HepG2 (cell line): ENCODE measurements at places on chromosomes 1 and 21. TPM values are rescaled to one million over a fixed set of nuclear protein-coding genes. Genes with fewer than 3 reads are reported as not detected.

DNA sequence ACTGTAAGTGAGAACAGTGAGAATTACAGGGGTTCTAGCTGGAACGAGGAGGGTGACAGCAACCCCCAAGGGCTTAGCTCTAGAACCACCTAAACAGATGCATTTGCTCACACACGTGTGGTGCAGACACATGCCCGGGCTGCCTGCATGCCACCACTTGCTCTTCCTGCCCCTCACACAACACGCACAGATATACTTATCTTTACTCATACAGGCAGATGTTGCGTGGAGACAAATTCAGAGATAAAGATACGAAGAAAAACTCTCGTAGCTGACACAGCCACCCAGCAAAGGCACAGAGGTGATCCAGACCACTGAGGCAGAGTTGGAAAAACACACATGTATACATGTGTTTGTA, 13.5 kb downstream of the VANGL1 start:
- DNase-seq: no peak

TEX35 gene
- polyA plus RNA-seq: not detected in 2 replicates

BACE2 gene
- polyA plus RNA-seq: 0.11 and 0.20 TPM in 2 replicates

OR6K3 gene
- polyA plus RNA-seq: not detected in 2 replicates

THEM5 gene
- not detected in 2 replicates for polyA plus RNA-seq

- DNase-seq: no peak
Observed at GRCh38 chr1:34360574-34360973, 183.9 kb downstream of the C1orf94 start.

GIPC2 gene
- 5.1 and 6.1 TPM in 2 replicates for polyA plus RNA-seq

- DNase-seq: no peak
Observed at GRCh38 chr1:41218152-41218551, 24.0 kb downstream of the SCMH1 start.

- DNase-seq: no peak
Observed at GRCh38 chr1:17081439-17081838, 27.6 kb upstream of the SDHB start.
